Glutamatergic neuron (in vitro differentiated cells): ENCODE measurements at places on chromosomes 6 and 20. TPM values are rescaled to one million over a fixed set of nuclear protein-coding genes. Genes with fewer than 3 reads are reported as not detected.

- DNase-seq: no peak
Observed at GRCh38 chr6:63529498-63529897, 42.8 kb upstream of the LOC128125822 start.

DNA sequence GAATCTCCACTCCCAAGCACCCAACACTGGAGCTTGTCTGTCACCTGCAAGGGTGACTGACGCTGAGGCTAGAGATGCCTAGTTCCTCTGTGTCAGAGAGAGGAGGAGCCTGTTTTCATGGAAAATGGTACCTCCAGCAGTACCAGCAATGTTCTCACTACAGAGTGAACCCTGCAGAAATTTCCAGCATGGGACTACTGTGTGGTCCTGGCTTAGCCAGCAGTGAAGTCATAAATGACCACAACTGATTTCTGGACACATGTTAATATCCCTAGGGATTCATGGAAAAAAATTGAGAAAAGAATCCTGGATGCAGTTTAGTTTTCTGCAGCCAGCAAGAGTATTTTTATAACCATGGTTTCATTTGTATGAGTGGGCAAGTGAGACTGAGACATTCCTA, 468.1 kb downstream of the CD83 start:
- no peak for DNase-seq

- no peak for DNase-seq
Observed at GRCh38 chr6:118869894-118870589, 23.9 kb upstream of the ASF1A start.

DNA sequence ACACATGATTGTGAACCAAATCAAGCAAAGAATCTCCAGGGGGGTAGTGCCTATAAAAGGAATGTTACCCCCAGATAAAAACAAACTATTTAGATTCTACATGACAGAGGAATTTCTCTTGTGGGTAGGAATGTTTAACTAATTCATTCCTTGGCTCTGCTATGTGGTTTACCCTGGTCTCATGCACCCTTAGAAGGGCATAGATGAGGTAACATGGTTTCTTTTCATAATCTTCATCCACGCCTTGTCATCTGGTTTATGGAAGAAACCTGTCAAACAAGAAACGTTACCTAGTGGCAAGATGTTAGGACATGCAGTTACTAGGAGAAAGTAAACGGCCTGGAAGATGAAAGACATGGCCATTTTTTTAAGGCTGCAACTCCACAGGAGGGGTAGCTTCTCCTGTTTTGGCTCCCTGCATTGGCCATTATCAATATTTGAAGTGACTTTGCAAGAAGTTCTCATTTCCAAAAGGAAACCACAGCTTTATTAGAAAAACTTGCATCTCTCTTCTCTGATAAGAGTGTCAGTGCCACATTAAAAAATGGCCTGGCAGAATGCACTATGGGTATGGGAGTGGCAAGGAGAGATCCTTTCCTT, 45.5 kb downstream of the STX11 start:
- no peak for DNase-seq

- DNase-seq: no peak
Observed at GRCh38 chr20:35618263-35619131, 2.9 kb downstream of the SPAG4 start.

PLAGL1 gene
- total RNA-seq: 0.69 TPM

DNA sequence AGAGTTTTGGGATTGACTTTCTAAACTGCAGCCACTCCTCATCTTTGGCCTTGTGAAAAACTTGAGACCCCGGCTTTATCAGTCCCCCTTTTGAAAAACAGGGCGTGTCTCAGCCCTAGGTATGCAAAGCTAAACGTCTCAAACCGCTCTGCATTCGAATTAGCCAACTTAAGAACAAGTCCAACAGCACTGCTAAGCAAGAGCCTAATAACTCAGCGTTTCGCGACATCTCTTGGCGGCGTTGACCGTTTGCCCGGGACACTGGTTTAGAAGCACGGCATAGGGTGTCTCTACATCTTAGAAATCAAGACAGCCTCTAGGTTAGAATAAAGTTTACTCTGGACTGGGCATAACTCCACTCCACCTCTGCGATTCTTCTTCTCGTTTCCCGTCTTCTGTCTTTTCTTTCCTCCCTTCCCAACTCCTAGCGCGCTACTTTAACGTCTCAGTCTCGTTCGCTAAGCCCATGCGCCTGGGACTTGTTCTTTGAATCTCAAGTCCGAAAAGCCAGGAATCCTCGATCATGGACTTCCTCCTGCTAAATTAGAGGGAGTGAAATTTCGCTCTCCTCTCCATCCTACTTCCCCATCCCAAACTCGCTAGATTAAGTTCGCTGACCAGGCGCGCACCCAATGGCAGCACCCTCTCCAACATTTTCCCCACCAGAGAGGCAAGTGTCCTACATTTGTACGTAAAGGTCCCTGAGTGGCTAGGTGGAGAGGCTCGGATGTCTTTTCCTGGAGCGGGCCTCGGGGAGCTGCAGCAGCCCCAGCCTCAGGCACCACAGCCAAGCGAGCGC, 10.5 kb upstream of the TFAP2A start:
- no peak for DNase-seq

- DNase-seq: peak; percentile 99
Observed at GRCh38 chr6:33317669-33318425, at the start of gene ZBTB22. Gene ZBTB22 (minus strand): TSS chr6:33317744. CDS start chr6:33316916, 828 bp downstream.

- DNase-seq: peak; percentile 66
Observed at GRCh38 chr6:6696867-6697531, 108.5 kb downstream of the LY86 start.

DNA sequence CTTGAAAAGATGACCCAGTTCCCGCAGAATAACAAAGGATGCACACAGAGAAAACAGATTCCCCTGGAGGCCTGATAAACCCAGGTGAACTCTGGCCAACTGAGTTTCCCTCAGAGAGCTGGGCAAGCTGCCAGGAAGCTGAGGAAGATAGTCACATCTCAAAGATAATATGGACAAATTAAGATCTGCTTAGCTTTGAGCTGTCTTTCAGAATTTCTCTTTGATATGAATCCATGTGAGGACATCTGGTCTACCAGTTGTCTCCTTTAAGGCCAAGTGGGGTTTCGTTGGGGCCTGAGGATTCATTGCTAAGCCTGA, 59.5 kb downstream of the ID4 start:
- DNase-seq: no peak

GLP1R gene
- total RNA-seq: not detected
